Gastrocnemius medialis (tissue), 4 donors: ENCODE measurements at places on chromosomes 4 and X.

DNA sequence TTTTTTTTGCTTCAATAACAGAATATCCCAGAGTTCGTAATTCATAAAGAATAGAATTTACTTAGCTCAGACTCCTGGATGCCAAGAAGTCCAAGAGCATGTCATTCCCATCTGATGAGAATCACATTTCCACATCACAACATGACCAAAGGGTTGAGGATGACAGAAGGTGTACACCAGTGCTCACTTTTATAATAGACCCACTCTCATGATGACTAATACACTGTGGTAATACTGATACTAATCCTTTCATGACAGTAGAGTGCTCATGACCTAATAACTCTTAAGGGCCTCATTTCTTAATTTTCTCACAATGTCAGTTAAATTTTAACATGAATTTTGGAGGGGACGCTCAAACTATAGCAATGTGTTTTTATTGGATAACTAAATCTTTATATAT lies 69.2 kb downstream of the ZNF732 start:
- DNase-seq = no peak

- no peak for DNase-seq
These were observed 132.0 kb upstream of the ATP6AP2 start for GRCh38 chrX:40448793-40449192.

GRCh38 chr4:82865592-82865991 lies 25.4 kb downstream of the SEC31A start:
- DNase-seq = no peak

DNA sequence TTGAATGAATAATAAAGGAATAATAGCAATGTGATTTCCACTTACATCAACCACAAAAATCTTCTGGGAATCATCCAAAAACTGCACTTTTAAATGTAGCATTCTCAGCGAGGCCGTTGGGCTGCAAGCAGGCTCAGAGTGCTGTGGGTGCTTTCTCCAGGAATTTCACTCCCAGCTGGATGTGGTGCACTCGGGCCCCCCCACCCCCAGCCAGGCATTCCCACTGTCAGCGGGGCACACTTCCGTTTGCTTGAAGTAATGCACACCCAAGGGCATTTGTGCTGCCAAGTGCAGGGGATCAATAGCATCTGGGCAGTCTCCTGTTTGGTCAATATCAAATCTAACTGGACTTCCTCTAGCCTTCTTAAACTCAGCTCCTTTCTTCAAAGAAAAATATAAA lies at the start of gene FRMD7:
FRMD7 (minus strand) TSS at position 278 of the 400 bp plus-strand sequence; CDS start at position 102, 176 bp downstream.
- no peak for DNase-seq

- DNase-seq = no peak
These were observed 334 bp upstream of the POU4F2 start for GRCh38 chr4:146638333-146638785.

DNA sequence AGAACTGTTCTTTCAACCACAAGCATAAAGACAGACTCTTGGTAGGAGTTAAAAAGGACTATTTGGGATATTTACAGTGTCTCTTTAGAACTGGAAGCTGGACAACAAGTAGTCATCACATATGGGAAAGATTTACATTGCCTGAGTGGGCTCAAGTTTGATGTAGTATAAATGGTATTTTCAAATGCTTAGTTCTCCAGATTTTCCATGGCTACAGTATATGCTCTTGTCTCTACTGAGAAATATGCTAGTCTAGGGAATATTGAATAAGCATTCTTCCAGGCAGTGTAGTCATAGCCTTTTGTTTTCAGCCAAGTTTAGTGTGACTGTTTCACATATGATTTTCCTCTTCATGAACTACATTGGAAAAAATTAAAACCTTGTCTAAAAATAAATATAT lies 315.6 kb downstream of the ARHGAP24 start:
- DNase-seq = no peak

DNA sequence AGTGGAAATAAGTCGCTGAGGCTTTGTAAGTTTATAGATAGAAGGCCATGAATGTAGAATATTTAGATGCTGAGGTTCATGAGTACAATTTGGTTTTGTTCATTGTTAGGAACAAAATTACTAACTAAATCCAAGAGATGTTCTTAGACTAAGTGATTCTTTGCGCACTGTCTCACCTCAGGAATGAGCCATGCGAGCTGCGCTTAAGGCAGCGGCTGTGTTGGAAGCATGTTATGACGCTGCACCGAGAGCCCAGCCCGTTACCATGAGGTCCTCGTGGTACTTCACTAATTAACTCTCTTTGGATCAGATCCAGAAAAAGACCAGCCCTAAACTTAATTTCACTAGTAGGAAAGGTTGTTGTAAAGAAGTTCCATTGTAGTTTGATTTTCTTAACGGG lies 166.2 kb downstream of the RAPGEF2 start:
- DNase-seq = no peak
